Renal cortical epithelial cell (primary cell): ENCODE measurements at places on chromosomes 3 and 15. TPM values are rescaled to one million over a fixed set of nuclear protein-coding genes. Genes with fewer than 3 reads are reported as not detected.

GRCh38 chr15:32694222-32694983 is 23.4 kb upstream of the GREM1 start:
- DNase-seq: peak; percentile 48

- DNase-seq: peak; percentile 19
Measured at GRCh38 chr15:101500865-101501551, 11.5 kb upstream of the PCSK6 start.

- DNase-seq: no peak
Measured at GRCh38 chr3:64253689-64254088, 28.4 kb upstream of the PRICKLE2 start.

DNA sequence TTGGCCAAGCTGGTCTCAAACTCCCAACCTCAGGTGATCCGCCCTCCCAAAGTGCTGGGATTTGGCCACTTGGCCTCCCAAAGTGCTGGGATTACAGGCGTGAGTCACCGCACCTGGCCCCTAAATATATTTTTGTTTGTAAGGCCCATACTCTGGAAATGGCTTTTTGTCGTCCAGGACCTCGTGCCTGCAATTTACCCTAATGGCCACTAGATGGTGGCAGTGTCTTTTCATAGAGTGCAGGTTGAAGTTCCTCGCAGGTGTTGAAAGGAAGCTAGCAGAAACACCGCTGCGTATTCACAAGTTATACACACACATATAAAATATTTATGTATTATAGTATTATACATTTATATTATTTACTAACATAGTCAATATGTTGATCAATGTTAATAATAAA is 97.2 kb downstream of the LRTM1 start:
- DNase-seq: no peak

DNA sequence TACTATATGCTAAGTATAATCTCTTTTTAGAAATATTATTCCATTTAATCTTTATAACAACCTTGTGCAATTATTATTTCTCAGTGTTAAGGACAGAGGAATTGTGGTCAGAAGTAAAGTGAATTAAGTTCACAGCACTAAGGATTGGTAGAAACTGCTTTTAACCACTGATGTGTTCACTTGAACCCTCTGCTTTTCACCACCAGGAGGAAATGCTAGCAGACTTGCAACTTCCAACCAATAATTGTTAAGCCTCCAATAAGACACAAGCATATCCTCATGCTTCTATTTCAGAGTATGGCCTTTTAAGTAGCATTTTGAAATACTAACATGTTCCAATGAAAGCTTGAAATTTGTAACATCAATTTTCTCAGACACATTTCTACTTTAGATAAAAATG is 527.4 kb downstream of the SI start:
- no peak for DNase-seq

DNA sequence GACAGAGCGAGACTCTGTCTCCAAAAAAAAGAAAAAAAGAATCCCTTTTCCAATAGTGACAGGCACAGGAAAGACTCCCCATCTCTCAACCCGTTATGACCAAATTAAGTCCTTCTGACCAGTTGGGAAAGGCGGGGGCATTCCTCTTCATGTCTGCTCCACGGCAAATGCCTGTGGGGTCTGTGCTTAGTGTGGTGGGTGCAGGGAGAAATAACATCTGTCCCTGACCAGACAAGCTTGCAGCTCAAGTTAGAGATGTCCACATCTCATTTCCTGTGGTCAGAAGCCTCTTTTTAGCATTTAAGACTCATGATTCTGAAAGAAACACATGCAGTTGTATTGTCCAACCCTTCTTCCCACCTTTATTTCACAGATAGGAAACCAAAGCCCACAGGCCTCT is 16.2 kb downstream of the PLA1A start:
- DNase-seq: no peak

DNA sequence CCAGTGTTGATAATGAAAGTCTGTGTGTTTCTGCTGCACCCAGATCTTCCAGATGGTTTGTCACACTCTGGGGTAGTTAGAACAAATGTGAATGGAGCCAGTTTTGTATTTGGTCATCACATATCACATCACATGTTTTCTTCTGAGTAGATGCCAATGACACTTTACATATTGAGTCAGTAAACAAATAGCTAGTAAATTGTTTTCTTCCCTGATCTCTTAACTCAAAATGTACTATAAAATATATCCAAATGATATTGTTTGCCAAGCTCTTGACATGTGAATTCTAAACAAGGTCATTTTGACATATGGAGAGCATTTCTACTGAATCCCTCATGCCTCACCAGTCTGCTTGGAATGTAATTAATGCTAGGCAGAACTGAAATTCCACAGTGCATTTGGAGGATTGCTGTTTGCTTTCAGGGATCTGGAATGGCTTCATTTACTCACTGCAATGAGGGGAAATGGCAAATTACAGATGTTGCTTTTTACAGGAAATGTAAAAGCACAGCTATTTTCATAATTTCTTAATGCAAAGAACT is 45.0 kb downstream of the PDHB start:
- DNase-seq: peak; percentile 81

DNA sequence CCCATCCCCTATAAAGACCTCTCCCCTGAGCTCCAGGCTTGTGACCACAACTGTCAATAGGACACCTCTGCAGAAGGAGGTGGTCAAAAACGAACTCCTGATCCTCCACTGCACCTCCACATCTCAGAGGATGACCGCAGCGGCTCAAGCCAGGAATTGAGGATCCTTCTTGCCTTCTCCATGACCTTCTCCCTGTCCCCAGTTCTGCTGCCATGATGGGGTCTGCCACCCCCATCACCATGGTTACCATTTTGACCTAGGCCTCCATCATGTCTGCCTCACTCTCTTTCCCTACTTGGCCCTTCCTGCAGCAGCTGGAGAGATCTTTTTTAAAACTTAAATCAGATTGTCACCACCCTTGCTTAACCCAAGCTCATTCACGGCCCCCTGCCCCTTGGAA is 81.3 kb upstream of the LINGO1 start:
- no peak for DNase-seq

GRCh38 chr15:81851757-81852156 is 194.1 kb downstream of the MEX3B start:
- no peak for DNase-seq

DNA sequence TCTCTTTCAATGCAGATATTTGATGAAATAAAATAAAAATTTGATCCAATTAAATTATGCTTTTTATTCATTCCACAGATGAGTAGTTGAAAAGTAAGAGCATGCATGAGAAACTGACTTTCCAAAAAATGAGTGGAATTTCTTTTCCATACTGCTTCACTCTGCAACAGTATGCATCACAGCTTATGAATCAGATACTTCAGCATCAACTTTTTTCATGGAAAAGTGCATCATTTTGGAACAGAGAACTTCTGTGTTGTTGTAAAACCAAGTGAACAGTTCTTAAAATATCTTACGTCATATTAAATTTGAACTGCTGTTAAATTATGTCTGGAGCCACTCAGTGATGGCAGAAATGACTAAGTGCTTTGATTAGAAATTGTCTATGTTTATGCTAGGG is 16.7 kb upstream of the SLC7A14 start:
- DNase-seq: no peak

GRCh38 chr3:174325834-174326700 is 533.1 kb upstream of the NAALADL2 start:
- DNase-seq: peak; percentile 47

- no peak for DNase-seq
Measured at GRCh38 chr15:29968099-29968894, 114.5 kb upstream of the GOLGA8J start.

DNA sequence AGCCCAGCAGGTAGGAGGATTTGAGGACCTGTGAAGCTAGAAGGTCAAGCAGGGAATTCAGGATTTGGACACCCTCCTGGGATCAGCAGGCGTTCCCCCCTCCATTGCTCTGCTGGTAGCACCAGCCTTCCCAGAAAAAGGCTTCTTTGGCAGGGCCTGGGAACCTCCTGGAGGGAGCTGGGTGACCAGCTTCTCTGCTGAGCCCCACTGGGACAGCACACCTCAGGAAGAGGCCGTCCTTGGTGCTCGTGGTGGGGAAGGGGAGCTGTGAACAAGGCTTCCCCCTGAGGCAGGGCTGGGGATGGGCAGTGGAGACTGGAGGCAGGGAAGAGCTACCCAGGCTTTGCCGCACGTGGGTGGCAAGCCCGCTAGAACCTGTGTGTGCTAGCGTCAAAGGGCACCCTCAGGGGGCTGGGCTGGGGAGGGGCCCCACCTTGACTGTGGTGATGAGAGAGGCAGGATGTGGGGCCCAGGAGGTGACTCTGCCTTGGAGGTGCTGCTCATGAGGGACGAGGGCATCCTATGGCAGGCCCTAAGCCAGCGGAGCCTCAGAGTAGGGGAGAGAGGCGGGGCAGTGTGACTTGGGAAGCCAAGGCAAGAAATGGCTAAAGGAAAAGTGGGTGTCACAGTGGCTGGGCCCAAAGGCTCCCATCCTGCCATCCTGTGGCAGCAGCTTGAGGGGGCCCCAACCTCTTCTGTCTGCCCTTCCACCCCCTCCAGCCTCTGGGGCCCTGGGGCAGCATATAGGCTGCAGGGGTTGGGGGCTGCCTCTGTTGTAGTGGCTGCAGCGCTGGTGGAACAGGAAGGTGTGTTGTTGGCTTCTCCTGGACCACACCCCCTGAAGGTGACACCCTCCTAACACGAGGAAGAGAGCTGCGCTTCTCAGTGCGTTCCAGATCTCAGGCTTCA is 20.7 kb downstream of the KLF13 start:
- DNase-seq: no peak

DNA sequence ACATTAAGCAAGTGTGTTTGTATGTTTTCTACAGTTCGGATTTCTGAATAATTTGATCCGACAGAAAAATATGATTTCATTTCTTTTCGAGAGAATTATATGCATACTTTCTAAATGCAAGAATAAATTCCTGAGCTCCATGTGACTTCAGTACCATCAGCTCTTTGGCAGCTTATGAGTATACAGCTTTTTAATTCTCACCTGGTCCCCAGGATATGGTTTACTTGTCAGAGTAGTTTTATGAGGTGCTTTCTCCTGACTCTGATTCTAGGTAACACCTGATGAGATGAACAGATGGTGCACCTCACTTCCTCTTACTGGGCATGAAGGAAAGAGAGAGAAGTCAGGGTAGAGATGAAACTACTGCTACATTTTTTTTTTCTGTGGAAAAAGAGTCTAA is 3.1 kb downstream of the HGD start:
- DNase-seq: peak; percentile 38

GRCh38 chr15:94524565-94524964 is 293.2 kb downstream of the MCTP2 start:
- DNase-seq: no peak

- no peak for DNase-seq
Measured at GRCh38 chr3:33971055-33971454, 172.6 kb downstream of the PDCD6IP start.

- DNase-seq: no peak
Measured at GRCh38 chr3:114884213-114884923, 262.7 kb downstream of the ZBTB20 start.

- no peak for DNase-seq
Measured at GRCh38 chr15:92146511-92147150, 247.1 kb upstream of the ST8SIA2 start.

DNA sequence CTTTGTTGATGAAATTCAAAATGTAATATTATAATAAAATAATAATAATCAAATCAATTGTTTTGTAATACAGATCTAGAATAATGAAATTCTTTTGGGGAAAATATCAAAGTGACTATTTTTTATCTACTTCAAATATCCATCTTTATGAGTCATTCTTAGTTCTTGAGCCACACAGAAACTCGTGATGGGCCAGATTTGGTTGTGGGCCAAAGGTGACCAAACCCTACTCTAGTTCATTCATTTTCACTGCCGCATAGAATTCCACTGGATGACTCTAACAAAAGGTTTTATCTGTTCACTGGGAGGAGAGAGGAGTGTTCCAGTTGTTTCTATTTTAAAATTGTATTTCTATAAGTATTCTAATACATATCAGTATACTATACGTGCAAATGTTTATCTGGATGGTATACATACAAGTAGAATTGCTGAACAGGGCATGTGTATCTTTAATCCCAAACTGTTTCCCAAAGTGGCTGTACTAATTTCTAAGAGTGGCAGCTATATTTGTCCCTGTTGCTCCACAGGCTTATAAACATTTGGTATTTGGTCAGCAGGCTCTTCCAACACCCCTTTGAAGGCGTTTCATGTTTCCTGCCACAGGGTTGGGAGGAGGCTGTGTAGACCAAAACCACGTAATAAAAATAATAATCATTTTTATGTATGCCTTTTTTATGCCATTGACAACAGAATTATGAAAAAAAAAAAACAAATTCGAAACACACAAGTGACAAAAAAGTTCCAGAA is 7.3 kb upstream of the RTP3 start:
- no peak for DNase-seq

DNA sequence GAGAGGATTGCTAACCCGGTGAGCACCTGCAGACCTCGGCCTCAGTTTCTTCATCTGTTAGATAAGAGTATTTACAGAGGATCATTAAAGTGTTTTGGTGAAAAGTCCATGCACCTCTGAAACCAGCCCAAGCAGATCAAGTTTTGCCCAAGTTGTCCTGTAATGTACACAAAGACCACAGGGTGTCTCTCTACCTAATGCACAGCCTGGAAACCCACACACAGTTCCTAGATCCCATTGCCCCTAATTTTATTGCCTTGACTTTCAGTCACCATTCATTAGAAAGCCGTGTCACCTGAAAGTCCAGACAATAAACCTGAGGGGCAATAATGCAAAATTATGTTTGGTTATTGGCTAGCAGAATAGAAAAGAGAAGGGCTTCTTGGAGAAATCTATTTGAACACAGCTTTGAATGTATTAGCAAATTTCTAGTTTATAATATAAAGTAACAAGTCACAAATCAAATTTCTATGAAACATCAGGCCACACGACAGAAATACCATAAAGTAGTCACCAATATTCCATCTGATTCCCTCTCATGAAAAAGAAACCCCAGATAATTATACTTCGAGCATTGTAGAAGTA is 161.3 kb upstream of the SLC2A2 start:
- peak; percentile 57 for DNase-seq

GRCh38 chr15:76235186-76235826 is 76.0 kb downstream of the ETFA start:
- peak; percentile 65 for DNase-seq

- peak; percentile 60 for DNase-seq
Measured at GRCh38 chr15:57651445-57651844, 55.1 kb upstream of the POLR2M start.

GRCh38 chr3:177196008-177196455 is 1.2 kb downstream of the TBL1XR1 start:
- no peak for DNase-seq

DNA sequence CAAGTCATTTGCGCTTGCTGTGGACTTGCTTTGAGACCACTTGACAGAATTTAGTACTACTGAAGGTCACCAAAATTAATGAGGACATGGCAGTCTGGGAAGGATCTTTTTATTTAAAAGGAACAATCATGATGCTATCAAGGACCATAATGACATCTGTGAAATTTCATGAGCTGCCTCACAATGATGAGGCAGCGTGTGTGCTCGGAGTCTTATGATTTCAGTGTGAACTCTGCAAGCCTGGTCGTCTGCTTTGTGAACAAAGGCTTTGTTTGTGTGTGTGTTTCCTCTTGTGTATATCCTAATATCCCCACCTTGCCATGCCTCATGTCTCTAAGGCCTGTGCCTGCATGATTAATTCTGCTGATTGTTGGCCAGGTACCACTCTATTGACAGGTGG is 46.7 kb downstream of the RAD54L2 start:
- DNase-seq: no peak

Gene MAGI1
- total RNA-seq: 4.9 and 30.5 TPM in 2 replicates

Gene MYRIP
- total RNA-seq: 0.35 TPM in 1 of 2 replicates, not detected in the other

Gene ZMYND10
- 0.35 and 4.7 TPM in 2 replicates for total RNA-seq

Gene RPUSD2
- 12.7 and 17.7 TPM in 2 replicates for total RNA-seq

Gene ARGFX
- not detected in 2 replicates for total RNA-seq

Gene AADACL2
- not detected in 2 replicates for total RNA-seq

Gene GNAT1
- total RNA-seq: 0.05 TPM in 1 of 2 replicates, not detected in the other

Gene ZNF710
- total RNA-seq: 7.8 and 13.4 TPM in 2 replicates

Gene SEC61A1
- total RNA-seq: 244 and 294 TPM in 2 replicates

Gene GPR62
- not detected in 2 replicates for total RNA-seq

Gene TMEM207
- total RNA-seq: not detected in 2 replicates
